Aorta (tissue), 5 donors: ENCODE measurements at places on chromosomes 1 and 21. TPM values are rescaled to one million over a fixed set of nuclear protein-coding genes. Genes with fewer than 3 reads are reported as not detected.

Gene AADACL3
- not detected for total RNA-seq

Gene AJAP1
- 0.16 TPM for total RNA-seq

GRCh38 chr1:28855469-28855951 lies 43.5 kb downstream of the OPRD1 start:
- no peaks in the 10 kb centered on the region for H3K36me3 ChIP-seq
- H3K27ac ChIP-seq: no peak overlapping the region
- DNase-seq: no peak

DNA sequence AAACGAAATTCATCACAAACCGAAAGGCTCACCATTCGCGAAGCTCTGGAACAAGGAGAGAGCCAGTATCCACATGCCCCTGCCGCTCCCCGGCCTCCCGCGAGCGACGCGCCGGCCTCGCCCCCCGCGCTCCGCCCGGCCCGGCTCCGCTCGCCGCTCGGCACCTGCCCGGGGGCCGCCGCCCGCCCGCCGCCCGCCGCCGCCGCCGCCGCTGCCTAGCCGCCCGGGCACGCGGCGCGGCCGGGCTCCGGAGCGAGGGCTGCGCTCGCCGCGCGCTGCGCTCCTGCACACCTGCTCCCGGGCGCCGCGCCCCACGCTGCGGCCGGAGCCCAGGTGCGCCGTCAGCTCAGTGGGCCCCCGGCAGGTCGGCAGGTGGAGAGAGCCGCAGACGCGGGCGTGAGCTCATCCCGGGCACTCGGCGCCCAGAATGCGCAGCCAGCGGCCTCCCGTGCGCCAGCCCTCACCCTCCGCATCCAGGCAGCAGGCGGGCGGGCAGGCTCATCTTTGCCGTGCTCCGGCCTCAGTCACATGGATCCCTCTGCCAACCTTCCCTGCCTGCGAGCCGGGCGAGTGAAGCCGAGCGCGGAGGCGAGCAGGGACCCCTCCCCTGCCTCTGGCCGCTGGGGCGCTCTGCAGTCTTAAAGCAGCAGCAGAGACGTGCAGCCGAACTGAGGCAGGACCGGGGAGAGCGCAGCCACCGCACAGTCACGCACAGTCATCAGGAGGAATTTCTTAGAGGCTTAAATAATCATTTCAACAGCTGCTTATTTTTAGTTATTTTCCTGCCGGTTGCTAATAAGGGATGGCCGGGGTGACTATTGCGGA lies at the start of gene DSCAM:
Gene DSCAM, minus strand, starts transcription at position 572 of the 825 bp plus-strand sequence. Its CDS starts 497 bp downstream, at position 75.
- no peaks in the 10 kb centered on the region for H3K27me3 ChIP-seq
- H3K4me1 ChIP-seq: no peaks in the 10 kb centered on the region
- no peaks in the 10 kb centered on the region for H3K36me3 ChIP-seq
- DNase-seq: no peak
- no peak within 1 kb of the TSS for H3K4me3 ChIP-seq

DNA sequence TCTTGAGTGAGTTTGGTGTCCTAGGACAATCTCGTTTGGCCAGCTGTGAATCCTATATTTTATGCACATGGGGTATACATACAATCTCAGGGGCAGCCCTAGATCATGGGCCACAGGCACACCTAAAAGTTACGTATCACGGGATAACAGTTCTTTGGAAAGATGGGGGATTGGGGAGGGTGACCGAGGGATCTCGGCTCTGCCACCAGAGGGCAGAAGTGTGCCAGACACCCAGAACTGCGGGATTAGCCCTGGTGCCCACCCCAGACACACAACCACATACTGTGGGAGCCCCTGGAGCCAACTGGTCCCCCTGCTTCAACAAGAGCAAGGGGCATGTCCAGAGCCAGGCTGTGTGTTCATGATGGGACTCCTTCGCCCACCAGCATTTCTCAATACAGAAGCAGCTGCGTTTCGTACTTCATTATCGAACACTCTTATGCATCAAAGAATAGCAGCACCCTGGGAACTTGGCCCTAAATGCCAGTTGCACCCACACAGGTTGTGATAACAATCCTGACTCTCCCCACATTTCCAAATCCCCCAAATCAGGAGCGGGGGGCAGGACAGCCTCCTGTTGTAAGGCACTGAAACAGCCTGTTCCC lies 37.4 kb downstream of the TMCO4 start:
- no peaks in the 10 kb centered on the region for H3K4me1 ChIP-seq
- H3K27me3 ChIP-seq: no peaks in the 10 kb centered on the region
- H3K4me3 ChIP-seq: no peak overlapping the region
- no peaks in the 10 kb centered on the region for H3K36me3 ChIP-seq
- no peak for DNase-seq
- no peak overlapping the region for H3K27ac ChIP-seq

DNA sequence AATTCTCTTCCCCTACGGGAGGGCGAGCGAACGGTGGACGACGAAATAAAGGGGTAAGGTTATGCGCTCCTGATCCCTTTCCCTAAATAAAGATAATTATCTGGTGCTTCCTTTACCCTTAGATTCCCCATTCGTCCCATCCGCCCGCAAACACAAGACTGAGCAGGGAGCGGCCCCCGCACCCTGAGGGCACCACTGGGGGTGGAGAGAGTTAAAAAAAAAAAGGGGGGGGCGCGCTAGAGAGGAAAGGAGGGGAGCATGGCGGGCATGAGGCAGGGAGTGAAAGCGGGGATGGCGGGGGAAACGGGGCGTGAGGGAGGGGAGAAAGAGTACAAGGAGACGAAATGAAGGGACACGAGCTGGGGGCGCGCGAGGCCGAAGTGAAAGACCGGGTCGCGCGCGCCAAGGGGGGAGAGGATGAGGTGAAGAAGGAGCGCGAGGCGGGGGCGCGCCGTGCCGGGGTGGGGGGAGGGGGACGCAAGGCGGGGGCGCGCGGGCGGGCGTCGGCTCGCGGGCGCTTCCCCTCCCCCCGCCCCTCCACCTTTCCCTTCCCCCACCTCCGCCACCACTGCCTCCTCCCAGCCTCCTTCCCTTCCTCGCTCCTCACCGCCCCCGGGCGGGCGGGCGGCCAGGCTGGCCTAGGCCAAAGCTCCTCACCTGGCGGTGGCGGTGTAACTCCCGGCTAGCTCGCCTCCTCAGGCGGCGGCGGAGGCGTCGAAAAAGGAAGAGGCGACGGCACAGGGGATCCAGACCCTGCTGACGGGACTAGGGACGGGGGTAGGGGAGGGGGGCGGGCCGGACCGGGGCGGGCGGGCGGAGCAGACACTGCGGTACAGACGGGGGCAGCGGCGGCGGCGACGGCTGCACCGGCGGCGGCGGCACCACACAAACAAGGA lies 448 bp downstream of the GATAD2B start:
- peak overlapping the region; percentile 91 for H3K4me3 ChIP-seq
- H3K27ac ChIP-seq: peak overlapping the region; percentile 72
- peaks cover 4% of the 10 kb centered on the region for H3K4me1 ChIP-seq
- H3K36me3 ChIP-seq: no peaks in the 10 kb centered on the region
- H3K27me3 ChIP-seq: no peaks in the 10 kb centered on the region
- DNase-seq: no peak

- no peaks in the 10 kb centered on the region for H3K36me3 ChIP-seq
- no peak overlapping the region for H3K27ac ChIP-seq
- no peaks in the 10 kb centered on the region for H3K27me3 ChIP-seq
- no peak overlapping the region for H3K4me3 ChIP-seq
- peaks cover 8% of the 10 kb centered on the region for H3K4me1 ChIP-seq
These were observed 4.6 kb downstream of the SH3BP5L start for GRCh38 chr1:248821101-248821500.
